K562 (cell line): ENCODE measurements at places on chromosomes 4 and X. TPM values are rescaled to one million over a fixed set of nuclear protein-coding genes. Genes with fewer than 3 reads are reported as not detected.

- no peak for DNase-seq
These were observed 94.4 kb downstream of the TLL1 start for GRCh38 chr4:165967486-165967885.

DNA sequence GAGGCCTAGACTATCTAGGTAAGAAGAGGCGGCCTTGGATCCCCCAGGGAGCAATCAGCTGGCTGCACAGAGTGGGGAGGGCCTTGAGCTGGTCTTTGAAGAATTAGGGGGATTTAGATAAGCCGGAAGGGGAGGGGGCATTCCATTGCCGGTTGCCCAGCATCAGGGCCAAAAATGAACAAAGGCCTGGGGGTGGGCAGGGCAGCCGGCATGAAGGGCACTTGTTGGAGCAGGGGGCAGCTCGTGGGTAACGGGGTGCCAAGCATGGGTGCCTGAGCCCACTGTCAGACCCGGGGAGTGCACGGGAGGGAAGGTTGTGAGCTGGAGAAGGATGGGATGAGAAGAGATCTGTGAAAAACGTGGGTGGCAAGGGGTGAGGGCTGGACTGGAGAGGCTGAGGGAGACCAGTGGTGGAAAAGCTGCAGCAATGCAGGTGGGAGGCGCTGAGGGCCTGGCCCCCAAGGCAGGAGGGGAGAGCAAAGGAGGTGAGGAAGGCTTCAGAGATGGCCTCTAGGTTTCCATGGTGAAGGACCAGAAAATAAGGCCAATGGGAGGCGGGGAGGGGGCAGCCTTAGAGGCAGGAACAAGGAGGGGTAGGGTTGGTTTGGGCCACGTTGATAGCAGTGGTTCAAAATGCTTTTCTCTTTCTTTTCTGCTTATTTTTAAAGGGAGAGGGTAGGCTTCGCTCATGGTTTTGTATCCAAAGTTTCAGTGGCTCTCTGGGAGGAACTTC is 8.6 kb downstream of the KLF3 start:
- DNase-seq: peak; percentile 51

GRCh38 chrX:147800663-147801062 is 111.1 kb upstream of the FMR1 start:
- no peak for DNase-seq

DNA sequence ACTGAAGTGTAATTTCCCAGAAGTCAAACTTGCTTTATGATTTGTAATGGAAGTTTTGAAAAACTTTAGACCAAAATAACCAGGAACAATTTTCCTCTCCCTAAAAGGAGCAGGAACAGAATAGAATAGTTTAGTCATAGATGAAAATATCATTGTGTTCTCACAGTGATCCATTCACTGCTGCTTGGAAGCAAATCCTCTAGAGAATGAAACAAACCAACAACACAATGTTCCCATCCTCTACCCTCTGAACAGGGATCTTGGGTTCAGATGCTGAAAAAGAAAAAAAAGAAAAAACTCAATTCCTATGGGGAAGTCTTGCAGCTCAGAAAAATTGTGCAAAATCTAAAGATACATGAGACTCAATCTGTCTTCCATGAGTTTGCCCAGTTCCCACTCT is 12.2 kb downstream of the DSPP start:
- DNase-seq: no peak

- DNase-seq: no peak
These were observed 3.2 kb downstream of the MAPK10 start for GRCh38 chr4:86356425-86357210.

DNA sequence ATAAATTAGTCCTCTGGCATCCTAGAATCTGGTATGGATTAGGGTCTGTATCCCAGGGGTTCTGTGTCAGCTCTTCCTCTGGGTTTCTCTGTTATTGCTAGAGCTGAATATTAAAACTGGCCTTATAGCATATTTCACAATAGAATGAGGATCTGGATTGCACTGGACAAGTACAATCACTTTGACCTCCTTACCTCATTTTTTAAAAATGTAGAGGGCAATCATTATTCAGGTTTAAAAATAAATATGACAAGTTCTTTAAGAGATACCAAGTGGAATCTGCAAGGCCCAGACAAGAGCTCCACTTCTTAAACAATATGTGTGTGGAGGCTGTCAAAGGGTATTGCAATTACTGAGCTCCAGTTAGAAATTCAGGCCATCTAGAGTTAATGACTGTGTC is 1.4 kb downstream of the PALLD start:
- DNase-seq: no peak

DNA sequence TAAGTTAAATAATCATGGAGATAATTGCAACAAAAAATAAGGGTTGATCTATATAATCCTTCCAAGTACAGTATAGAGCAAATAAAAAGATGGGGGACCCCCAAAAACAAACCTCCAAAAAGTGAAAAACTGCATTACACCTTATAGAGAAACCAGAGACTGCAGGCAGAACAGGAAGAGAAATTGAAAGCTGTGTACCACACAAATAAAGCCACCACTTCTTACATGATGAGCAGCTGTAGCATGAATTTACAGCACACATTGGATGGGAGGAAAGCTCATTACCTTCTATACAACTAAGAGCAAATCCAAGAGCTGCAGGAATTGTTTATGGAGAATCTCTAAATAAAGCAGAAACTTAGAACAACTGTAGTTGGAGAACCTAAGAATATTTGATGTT is 152.4 kb upstream of the PDE5A start:
- DNase-seq: no peak

- no peak for DNase-seq
These were observed 7.6 kb downstream of the CLCN5 start for GRCh38 chrX:49930039-49930438.

DNA sequence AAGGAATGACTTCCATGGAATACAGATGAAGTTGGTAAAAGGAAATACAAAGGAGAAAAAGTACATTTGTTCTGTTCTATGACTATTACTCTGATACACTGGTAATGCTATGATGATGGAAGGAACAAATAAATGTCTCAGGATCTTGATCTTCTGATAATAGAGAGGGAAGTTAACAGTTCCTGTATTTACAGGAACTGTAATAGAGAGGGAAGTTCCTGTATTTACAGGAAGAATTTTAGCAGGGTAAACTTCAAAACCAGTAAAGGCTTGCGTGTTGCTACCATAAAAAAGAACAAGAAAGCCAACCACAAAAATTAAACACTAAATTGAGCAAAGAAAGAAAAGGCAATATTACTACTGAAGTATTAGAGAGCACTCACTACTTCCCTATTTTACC is 91.7 kb upstream of the HPGD start:
- no peak for DNase-seq

- no peak for DNase-seq
These were observed 60.1 kb downstream of the CCSER1 start for GRCh38 chr4:90187148-90187884.

DNA sequence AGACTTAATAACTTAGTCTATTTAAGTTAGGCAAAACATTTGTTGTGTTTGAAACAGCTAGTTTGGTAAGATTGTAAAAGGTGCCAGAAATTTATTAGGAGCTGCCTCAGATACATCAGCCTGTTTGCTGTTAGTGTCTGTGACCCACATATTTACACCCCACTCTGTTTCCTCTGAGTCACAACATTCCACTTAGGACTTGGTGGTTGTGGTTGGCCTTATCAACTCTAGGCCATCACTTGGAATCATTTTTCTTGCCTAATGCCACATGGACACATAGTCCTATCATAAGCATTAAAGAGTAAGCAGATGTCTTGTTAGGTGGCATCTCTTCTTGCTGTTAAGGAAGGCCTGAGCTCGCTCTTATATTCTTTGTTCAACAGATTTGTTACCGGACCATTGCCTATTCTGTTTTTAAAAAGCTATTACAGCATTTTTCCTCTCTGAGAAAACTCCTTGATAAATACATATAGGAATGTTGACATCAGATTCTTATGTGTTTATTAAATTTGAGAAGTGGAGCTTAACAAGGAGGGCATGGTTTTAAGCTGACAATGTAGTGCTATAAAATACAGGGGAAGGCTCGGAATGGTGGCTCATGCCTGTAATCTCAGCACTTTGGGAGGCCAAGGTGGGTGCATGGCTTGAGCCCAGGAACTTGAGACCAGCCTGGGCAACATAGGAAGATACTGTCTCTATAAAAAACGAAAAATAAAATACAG is 51.2 kb upstream of the PGRMC2 start:
- peak; percentile 23 for DNase-seq

DNA sequence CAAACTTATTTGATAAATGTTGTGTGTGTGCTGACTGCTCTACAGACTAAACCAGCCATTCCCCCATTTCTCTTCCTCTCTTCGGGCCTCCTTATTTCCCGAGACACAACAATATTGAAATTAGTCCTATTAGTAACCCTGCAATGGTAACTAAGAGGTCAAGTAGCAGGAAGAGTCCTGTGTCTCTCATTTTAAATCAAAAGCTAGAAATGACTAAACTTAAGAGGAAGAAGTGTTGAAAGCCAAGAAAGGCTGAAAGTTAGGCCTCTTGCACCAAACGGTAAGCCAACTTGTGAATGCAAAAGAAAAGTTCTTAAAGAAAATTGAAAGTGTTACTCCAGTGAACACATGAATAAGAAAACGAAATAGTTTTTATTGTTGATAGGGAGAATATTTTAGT is 357.8 kb upstream of the SLC7A11 start:
- DNase-seq: no peak

DNA sequence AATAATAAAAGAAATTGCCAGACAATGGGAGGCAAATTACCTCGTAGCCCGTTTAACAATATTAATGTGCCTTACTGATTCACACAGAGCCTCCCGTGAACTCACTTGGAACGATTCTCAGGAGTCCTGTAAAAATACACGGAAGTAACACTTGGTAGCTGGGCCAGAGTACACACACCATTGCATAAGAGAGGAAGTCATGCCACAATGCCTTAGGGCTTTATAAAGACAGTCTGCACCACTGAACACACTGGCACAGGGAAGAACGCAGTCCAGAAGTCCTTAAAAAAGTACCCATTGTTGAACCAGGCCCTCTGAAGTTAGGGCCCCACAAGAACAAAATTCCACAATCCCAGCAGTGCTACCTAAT is 15.1 kb downstream of the SLC2A9 start:
- DNase-seq: no peak

GRCh38 chr4:2330091-2331042 is 68.5 kb upstream of the MXD4 start:
- DNase-seq: no peak

GRCh38 chr4:95209927-95210326 is 338.8 kb downstream of the UNC5C start:
- DNase-seq: no peak

DNA sequence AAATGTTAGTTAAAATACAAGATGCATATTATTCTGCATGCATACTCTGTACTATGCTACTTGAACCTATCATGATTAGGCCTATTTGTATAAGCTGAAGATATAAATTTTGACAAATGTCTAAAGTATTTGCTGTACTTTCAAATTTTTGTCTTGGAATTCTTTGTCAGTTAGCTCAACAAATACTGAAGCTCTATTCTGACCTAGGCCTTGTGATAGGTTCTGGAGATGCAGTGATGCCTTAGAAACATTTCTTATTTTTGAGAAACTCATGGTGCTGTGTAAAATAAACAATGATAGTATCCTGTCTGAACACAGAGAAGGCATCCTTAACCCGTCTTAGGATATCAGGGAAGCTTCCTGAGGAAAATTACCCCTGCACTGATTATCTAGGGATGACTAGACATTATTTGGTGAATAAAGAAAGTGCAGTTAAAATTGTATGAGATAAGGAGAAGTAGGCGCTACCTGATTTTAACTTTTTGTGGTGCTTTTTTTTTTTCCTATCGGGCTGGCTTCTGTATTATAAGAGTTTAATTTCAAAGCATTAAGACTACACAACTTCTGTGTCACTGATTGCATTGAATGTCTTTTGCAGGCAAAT is 43.4 kb downstream of the MOB1B start:
- no peak for DNase-seq

DNA sequence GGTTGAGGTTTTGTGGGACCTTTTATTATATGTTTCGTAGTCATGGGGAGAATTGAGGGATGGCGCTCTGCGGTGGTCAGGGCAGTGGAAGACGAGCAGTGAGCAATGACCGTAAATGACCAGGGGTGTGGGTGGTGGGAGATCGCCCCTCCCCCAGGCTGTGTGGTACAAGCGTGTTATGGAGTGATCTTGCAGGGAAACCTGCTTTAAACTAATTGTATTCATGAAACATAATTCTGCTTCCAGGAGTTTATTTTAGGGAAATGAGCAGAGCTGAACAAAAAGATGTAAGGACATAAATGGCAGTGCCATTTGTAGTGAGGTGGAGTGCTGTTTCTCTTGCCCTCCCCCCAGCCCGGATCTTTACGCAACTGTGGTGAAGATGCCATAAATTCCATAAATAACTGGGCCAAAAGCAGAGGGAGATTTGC is 20.2 kb downstream of the GYG2 start:
- DNase-seq: no peak

GRCh38 chr4:86870442-86871069 is 21.4 kb upstream of the SLC10A6 start:
- no peak for DNase-seq

DNA sequence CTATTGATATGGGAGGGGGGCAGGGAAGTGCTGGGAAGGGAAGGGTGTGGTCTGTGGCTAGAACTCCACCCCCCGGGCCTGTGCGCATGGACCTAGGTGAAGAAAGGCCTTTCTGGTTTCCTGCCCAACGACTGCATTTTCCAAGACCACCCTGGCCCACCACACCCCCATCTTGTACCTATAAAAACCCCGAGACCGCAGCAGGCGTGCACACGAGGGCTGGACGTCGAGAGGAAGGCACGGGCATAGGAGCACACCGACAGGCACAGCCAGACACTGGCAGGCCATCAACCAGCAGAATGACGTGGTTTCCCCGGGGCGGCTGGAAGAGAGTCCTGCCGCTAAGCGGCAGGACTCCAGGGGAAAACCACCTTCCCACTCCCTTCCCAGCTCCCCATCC is 981.1 kb downstream of the PCDH7 start:
- no peak for DNase-seq

- no peak for DNase-seq
These were observed 53.8 kb upstream of the TBC1D14 start for GRCh38 chr4:6855692-6856297.

- DNase-seq: no peak
These were observed 208.4 kb upstream of the NPY2R start for GRCh38 chr4:154999950-155000578.

The PCSK1N gene
- 0.36 and 0.55 TPM in 2 replicates for total RNA-seq

The UGT2B28 gene
- total RNA-seq: not detected in 2 replicates

The CDS1 gene
- 0.34 and 0.42 TPM in 2 replicates for total RNA-seq

The AP1AR gene
- 14.0 and 20.0 TPM in 2 replicates for total RNA-seq

The HHIP gene
- 0.09 TPM in 1 of 2 replicates, not detected in the other for total RNA-seq

The GLUD2 gene
- total RNA-seq: 8.8 and 9.6 TPM in 2 replicates

The PRSS12 gene
- 0.13 TPM in 1 of 2 replicates, not detected in the other for total RNA-seq

The MAP7D2 gene
- 0.07 TPM in 1 of 2 replicates, not detected in the other for total RNA-seq

The RAB39B gene
- total RNA-seq: 0.07 and 0.09 TPM in 2 replicates

The HERC5 gene
- total RNA-seq: 0.07 and 0.18 TPM in 2 replicates

The RASL11B gene
- 0.53 and 0.56 TPM in 2 replicates for total RNA-seq
